SJCRH30 (cell line): ENCODE measurements at places on chromosomes 3 and 15. TPM values are rescaled to one million over a fixed set of nuclear protein-coding genes. Genes with fewer than 3 reads are reported as not detected.

GLDN gene
- total RNA-seq, result 0.18 and 0.43 TPM in 2 replicates

SCG3 gene
- not detected in 2 replicates for total RNA-seq

FHIT gene
- 1.8 and 2.2 TPM in 2 replicates for total RNA-seq

EXD1 gene
- not detected in 2 replicates for total RNA-seq

FGF12 gene
- total RNA-seq, result 0.06 TPM in 1 of 2 replicates, not detected in the other

CCR8 gene
- not detected in 2 replicates for total RNA-seq

TP63 gene
- 0.71 and 1.1 TPM in 2 replicates for total RNA-seq
